ENCODE measurements at places on chromosomes 2 and 18.

DNA sequence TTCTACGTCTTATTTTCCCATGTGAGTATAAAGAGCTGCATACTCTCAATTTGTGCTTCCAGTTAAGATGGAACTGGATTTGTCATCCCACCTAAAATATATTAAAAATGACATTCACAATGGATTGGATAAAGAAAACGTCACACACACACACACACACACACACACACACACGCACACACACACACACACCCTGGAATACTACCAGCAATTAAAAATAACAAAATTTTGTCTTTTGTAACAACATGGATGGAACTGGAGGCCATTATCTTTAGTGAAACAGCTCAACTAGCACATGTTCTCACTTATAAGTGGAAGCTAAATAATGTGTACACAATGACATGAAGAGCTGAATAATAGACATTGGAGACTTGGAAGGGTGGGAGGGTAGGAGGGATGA lies 3.8 kb upstream of the QPCT start:
- no peak overlapping the region for H3K27ac ChIP-seq
- DNase-seq = no peak
- no peak overlapping the region for H3K4me3 ChIP-seq
- peaks cover 25% of the 10 kb centered on the region for H3K4me1 ChIP-seq

- DNase-seq = no peak
- no peaks in the 10 kb centered on the region for H3K27me3 ChIP-seq
- peaks cover 9% of the 10 kb centered on the region for H3K36me3 ChIP-seq
- H3K27ac ChIP-seq = no peak overlapping the region
- no peak overlapping the region for H3K4me3 ChIP-seq
- H3K4me1 ChIP-seq = peaks cover 11% of the 10 kb centered on the region
Measured at GRCh38 chr2:58107803-58108710, 61.5 kb downstream of the VRK2 start.

DNA sequence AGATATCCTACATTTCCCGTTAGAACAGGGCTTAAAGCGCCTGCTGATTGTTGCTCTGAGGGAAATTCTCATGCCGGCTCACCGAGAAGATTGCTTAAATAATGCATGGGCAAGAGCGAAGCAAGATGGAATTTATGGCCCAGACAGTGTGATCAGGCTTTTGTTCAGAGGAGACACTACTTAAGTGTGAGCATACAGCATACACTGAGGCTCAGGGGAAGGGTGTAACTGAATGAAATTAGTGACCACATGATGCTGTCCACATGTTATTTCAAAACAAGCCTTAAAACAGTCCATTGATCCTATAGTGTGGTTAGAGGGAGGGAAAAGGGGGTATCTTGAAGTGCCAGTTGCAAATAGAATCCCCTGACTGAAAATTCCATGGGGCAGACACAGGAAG lies 125.5 kb downstream of the RAPGEF4 start:
- no peak overlapping the region for H3K4me3 ChIP-seq
- H3K4me1 ChIP-seq = no peaks in the 10 kb centered on the region
- DNase-seq = no peak
- H3K27ac ChIP-seq = no peak overlapping the region
- H3K36me3 ChIP-seq = no peaks in the 10 kb centered on the region

- H3K4me3 ChIP-seq = no peak overlapping the region
- no peak overlapping the region for H3K27ac ChIP-seq
- H3K27me3 ChIP-seq = no peaks in the 10 kb centered on the region
Measured at GRCh38 chr2:203880557-203881125, 13.1 kb downstream of the CTLA4 start.

DNA sequence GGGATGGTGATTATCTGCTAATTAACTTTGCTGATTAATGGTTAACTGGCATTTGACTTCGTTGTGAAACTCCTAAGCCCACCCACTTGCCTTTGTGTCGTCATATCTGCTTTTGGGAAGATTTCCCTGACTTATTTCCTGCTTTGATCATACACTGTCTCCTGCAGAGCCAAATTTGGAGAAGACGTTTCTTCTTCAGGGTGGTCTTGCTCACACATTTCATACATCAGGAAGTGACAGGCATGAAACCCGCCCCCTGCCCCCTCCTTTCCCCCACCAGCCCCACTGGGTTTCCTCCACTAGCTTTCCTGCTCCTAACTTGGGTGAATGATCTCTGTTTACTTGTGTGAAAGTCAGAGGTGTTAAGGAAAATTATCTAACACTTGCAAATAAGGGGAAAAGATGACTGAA lies 300.1 kb downstream of the TSN start:
- H3K27me3 ChIP-seq = no peaks in the 10 kb centered on the region
- H3K4me1 ChIP-seq = no peaks in the 10 kb centered on the region
- no peak for DNase-seq
- H3K36me3 ChIP-seq = no peaks in the 10 kb centered on the region
- H3K4me3 ChIP-seq = no peak overlapping the region
- no peak overlapping the region for H3K27ac ChIP-seq

DNA sequence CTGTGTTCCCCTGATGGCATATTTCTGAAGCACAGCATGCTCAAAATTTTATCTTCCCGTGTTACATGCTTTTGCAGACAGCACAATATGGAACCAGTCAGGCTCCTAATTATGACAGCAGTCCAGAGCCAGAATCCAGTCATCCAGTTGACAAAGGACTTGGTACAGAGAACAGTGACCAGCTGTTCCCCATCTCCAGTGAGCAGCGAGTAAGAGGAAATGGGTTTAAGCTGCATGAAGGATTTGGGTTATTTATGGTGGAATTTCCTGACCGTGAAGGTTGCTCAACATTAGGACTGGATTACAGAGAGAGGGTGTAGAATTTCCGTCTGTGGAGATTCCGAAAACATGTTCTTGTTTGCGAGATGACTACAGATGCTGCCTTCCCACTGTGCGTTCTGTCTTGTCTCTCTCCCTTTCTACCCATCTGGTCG lies 24.4 kb downstream of the SGPP2 start:
- no peaks in the 10 kb centered on the region for H3K36me3 ChIP-seq
- no peak overlapping the region for H3K4me3 ChIP-seq
- H3K27me3 ChIP-seq = peaks cover 3% of the 10 kb centered on the region
- H3K4me1 ChIP-seq = no peaks in the 10 kb centered on the region
- DNase-seq = no peak

- peaks cover 3% of the 10 kb centered on the region for H3K27me3 ChIP-seq
- no peak overlapping the region for H3K27ac ChIP-seq
- peaks cover 3% of the 10 kb centered on the region for H3K4me1 ChIP-seq
- H3K4me3 ChIP-seq = no peak overlapping the region
- DNase-seq = no peak
- H3K36me3 ChIP-seq = no peaks in the 10 kb centered on the region
Measured at GRCh38 chr2:112343827-112344585, 68.6 kb downstream of the ZC3H6 start.

GRCh38 chr2:10412380-10412779 lies 35.7 kb downstream of the ODC1 start:
- H3K27ac ChIP-seq = no peak overlapping the region
- H3K4me3 ChIP-seq = no peak overlapping the region
- peaks cover 28% of the 10 kb centered on the region for H3K36me3 ChIP-seq
- H3K27me3 ChIP-seq = no peaks in the 10 kb centered on the region

- no peak overlapping the region for H3K4me3 ChIP-seq
- DNase-seq = no peak
- H3K27ac ChIP-seq = no peak overlapping the region
- H3K4me1 ChIP-seq = no peaks in the 10 kb centered on the region
Measured at GRCh38 chr2:118667964-118668363, 179.5 kb downstream of the EN1 start.

All from activated CD8-positive, alpha-beta T cell treated with anti-CD3 and anti-CD28 coated beads for 36 hours (primary cell).